ENCODE measurements at places on chromosomes 12 and 14.
A peak's percentile ranks its signal among the peaks of the same experiment; 100 is the strongest.

GRCh38 chr12:47272412-47273190 is 192.8 kb upstream of the AMIGO2 start:
- no peak for DNase-seq

GRCh38 chr12:64603183-64603841 is 7.0 kb upstream of the RASSF3 start:
- DNase-seq: no peak

GRCh38 chr14:58769011-58769643 is 131.4 kb downstream of the DACT1 start:
- no peak for DNase-seq

- no peak for DNase-seq
These were observed 70.6 kb downstream of the SNAPC1 start for GRCh38 chr14:61832783-61833182.

- DNase-seq: no peak
These were observed 46.8 kb upstream of the PCED1B start for GRCh38 chr12:47032644-47033043.

- DNase-seq: no peak
These were observed 34.6 kb downstream of the PTPRR start for GRCh38 chr12:70885956-70886355.

GRCh38 chr12:93092649-93092945 is 163.5 kb upstream of the EEA1 start:
- DNase-seq: no peak

DNA sequence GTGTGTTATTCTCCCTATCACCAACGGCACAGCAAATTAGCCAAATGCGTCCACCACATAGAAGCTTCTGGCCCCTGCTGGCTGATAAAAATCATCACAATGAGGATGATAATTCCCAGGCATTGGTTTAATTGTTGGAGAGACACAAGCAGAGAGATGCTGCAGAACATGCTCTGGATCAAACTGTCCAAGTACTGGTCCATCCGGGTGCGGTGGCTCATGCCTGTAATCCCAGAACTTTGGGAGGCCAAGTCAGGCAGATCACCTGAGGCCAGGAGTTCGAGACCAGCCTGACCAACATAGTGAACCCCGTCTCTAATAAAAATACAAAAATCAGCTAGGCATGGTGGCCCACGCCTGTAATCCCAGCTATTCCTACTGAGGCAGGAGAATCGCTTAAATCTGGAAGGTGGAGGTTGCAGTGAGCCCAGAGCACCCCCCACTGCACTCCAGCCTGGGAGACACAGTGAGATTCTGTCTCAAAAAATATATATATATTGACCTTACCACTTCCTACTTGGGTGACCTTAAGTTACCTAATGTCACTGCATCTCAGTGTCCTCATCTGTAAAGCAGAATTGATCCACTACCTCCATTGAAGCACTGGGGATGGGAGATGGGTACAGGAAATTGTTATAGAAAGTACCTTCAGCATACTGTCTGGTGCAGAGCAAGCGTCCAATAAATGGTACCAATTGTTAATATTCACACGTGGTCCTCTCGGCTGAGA is 83.7 kb upstream of the EGLN3 start:
- no peak for DNase-seq

GRCh38 chr12:53443955-53444354 is 2.4 kb downstream of the PRR13 start:
- DNase-seq: no peak

DNA sequence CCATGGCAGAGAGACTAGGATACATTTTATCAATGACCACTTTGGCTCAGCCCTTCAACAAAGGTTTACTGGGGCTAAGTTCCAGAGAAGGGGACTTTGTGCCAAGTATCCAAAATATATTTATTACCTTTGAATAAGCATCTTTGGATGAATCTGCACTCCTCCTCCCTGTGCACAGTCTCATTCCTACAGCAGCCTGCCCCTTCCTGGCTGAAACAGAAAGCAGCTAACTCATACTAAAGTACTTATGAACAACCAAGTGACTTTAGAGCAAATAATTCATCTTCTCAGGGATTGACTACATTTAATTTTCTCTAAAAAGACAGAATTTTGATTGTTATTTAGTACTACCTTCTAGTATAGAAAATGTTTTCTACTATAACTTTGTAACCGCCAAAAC is 47.8 kb upstream of the ETV6 start:
- no peak for DNase-seq

GRCh38 chr12:103884316-103884715 is 43.3 kb upstream of the NT5DC3 start:
- no peak for DNase-seq

DNA sequence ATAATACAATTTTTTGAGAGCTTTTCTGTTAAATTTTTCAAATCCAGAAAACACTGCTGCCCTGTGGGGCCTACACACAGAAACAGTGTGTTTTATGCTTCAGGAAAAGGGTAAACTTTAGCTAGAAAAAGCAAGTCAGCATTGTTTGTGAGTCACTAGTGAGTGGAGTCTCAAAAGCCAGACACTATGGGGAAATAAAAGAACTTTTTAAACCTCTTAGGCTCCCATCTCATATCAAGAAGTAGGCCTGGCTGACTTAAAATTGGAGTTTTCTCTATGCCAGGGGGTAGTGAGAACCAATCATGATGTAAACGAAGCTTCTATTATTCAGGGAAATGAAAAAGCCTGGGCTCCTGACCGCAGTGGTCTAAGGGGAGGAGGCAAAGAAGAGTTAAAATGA is 12.6 kb downstream of the GPR65 start:
- DNase-seq: no peak

GRCh38 chr12:97752129-97752528 is 289.5 kb downstream of the RMST start:
- DNase-seq: no peak

DNA sequence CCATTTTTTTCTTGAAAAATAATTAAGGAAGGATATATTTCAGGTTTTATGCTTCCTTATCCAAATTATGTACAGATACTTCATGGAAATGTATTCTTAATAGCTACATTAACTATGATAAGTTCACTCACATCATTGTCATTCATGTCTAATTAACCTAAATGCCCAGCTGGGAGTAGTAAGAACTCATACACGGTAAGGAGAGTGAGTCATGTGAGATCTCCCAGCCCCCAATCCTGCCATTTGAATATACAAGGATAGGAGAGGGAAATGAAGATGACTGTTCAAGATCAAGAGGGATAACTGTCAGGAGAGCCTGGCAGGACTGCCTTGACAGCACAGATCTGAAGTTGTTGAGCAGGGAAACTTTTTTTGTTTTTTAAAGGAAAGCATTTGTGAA is 343.4 kb upstream of the USP15 start:
- no peak for DNase-seq

DNA sequence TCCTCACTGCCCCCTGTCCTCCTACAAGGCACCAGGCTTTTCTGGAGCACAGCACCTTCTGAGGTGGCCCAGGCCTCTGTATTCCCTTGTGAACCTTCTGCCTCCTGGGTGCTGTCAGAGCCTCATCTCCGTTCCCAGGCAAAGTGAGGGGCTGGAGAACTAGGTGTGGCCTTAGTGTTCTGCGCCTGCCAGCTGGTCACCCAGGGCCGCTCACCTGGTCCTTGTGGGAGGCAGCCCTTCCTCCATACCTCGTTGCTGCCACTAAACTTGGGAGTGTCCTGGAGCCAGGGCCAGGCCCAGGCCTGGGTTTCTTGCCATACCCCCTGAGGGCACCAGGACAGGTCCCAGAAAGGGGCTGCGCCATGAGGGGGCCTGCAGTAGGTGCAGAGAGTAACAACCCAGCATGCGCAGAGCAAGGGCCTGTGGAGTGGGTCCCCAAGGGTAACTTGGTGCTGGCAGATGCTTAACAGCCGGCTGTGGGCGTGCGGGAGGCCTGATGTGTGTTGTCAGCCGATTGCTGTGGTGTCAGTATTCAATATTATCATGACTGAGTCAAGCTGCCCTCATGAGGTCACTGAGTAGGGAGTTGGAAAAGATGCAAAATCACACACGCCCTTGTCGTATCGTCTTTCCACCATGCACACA is 17.1 kb downstream of the OTUB2 start:
- DNase-seq: no peak

GRCh38 chr14:50647282-50647681 is 20.8 kb downstream of the SAV1 start:
- no peak for DNase-seq

DNA sequence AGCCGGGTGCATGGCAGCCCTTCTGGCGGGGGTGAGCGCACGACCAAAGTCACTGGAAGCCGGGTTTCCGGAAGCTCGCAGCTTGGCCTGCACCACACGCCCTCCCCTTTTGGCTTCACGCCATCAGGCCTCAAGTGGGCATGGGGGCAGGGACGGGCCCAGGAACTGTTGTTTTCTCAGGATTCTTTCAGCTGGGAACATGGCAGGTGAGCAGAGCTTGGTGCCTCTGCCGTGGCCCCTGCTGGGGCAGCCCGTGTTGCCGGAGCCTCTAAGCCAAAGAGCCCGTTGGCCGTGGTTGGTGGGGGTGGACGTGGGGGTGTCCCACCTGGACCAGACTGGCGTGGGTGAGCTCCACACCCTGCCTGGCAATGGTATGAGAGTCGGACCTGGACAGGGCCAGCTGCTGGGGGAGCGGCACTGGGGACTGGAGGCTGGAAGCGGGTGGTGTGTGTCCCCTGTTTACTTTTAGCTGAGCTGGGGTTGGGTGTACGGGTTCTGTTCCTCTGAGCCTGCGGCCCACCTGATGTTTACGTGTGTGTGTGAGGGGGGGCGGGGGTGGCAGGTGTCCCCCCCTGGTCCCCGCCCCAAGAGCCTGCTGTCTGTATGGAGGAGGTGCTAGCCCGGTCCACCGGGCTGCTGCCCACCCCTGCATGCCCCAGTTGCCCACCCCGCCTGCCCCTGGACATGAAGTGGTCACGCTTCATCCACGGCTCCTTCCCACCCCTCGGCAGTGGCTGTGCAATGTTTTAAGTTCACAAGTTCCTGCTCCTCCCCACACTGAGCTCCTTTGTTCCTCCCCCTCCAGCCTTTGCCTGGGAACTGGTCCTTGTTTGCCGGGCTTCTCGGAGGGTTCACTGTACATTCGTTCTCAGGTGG is 28.7 kb upstream of the PLD4 start:
- DNase-seq: no peak

DNA sequence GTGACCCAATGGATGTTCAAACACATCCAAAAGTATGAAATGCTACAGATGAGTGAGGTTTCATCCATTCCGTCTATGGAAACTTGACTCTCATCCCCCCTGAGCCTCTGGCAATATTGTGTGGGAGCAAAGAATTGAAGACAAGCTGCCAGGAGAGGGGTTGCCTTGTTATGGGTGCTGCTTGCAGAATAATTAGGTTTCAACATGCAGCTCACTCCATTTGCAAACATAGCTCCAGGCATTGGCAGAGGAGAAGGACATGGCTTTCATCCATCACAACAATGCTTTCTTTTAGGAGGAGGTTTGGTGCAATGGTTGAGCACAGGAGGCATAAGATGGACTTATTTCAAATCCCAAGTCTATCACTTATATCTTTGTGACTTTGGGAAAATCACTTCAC is 220.7 kb upstream of the SRRM4 start:
- DNase-seq: no peak

DNA sequence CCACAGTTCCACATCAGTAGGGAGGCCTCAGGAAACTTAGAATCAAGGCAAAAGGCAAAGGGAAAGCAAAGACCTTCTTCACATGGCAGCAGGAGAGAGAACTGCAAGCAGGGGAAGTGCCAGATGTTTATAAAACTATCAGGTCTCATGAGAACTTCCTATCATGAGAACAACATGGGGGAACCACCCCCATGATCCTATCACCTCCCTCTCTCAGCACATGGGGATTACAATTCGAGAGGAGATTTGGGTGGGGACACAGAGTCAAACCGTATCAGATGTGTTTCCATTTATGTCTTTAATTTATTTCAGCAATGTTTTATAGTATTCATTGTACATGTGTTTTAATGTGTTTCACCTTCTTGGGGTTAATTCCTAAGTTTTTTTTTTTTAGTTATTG is 25.8 kb downstream of the METAP2 start:
- DNase-seq: no peak

- peak; percentile 24 for DNase-seq
These were observed 28.1 kb downstream of the TRPV4 start for GRCh38 chr12:109804820-109805761.

DNA sequence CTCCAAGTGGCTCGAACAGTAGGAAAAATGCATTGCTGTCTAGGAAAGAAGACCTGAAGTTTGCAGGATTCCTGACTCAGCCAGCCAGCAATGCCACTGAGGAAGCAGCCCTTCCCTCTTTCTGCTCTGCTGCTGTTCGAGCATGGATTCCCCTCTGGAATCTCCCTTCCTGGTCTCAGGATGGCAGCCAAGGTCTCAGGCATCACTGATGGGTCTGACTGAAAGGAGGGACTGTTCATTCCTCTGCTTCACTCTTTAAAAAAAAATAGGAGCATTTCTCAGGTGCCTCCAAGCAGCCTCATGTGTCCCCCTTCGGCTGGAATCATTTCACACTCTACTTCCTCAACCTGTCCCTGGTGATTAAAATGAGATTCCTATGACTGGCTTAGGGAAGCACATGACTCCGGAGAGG is 62.4 kb downstream of the SLC15A4 start:
- no peak for DNase-seq

DNA sequence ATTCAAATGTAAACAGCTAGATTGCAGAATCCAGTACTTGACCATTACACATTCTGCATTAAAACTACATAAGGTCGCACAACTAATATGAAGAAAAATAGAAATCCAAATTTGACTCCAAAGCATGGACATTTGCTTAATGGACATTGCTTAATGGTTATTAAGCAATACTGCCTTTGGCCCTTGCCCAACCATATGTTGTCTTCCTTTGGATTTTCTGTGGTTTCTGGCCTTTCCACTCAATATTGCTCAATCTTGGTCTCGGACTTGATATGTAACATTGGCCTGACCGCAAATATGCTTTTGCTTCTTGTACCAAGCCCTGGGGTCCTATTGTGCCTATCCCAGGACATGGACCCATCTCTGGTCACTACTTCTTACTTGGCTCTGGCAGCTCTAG is 67.2 kb downstream of the PTPRR start:
- DNase-seq: no peak

DNA sequence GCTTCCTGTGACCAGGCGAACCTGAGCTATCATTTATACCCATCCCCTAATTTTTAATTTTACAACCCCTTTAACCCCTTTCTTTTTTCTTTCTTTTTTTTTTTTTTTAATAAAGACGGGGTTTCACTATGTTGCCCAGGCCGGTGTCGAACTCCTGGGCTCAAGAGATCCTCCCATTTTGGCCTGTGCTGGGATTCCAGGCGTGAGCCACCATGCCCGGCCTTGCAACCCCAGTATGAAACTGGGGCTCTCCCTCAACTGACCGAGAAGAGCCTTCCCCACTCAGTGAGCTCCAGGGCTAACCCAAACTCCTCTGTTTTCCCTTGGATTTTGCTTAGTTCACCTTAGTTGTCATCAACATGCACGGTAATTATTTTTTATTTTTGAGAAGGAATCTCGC is 992 bp downstream of the CPSF2 start:
- no peak for DNase-seq

- no peak for DNase-seq
These were observed 131.6 kb downstream of the SAMD4A start for GRCh38 chr14:54698501-54698900.

DNA sequence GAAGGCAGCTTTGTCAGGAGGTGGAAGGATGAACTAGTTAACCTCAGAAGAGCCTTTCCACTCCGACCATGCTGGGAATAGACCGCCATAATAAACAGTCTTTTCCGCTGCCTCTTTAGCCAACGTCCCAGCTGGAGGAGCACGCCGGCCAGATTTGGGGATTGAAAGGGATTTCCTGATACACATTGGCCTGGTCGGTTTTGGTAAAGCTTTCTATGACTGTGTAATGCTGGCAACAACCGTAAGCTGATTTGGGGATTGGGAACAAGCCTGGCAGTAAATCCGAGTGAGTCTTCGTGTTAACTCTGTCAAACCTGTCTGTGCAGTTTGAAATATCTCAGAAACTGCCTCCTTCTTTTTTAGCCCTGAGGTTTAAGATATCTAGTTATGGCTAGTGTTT is 87.0 kb downstream of the DAD1 start:
- DNase-seq: no peak

All from bone marrow (tissue), 2 donors.